NB4 (cell line): ENCODE measurements at places on chromosomes 11 and 22.

GRCh38 chr22:20551805-20552442 lies 44.5 kb downstream of the MED15 start:
- DNase-seq = no peak

DNA sequence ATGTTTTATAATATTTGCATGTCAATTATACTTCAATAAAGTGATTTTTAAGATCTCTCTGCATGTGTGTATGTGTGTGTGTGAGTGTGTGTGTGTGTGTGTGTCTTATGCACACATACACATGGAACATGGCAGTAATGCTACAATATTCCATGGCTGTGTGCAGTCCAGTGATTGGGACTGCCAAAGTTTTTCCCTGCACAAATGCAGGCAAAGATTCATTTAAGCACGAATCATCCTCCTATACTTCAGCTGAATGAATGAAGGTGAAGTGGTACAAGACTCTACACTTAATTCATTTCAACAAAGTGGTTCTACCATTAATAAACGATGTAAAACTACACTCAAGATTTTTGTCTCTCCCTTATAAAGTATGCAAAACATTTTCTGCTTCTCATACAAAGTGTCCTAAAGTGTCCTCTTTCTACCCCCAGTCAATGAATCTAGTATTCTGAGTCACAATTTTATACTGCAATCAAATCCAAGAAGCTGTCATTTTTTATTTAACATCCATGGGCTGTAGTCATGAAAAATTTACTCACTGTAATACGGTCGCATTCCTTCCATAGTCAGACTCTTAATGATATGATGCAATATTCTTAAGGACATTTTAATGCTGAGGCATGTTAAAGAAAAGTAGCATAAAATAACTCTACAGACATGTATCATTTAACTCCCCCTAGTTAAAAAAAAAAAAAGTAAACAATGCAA lies 132.4 kb downstream of the TTC28 start:
- DNase-seq = no peak

DNA sequence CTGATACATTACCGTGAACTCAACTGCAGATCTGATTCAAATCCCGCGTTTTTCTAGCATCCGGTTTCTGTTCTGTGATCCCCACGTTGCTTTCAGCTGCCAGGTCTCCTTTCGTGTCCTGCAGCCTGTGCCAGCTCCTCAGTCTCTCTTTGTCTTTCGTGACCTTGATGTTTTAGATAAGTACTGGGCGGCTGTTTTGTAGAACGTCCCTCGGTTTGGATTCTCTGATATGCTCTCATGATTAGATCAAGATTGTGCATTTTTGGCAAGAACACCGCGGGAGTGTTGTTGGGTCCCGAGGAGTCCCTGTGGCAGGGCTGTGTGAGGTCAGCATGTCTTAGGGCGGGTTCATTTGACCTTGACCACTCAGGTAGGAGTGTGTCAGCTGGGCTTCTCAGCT lies 38.6 kb downstream of the KCNQ1 start:
- no peak for DNase-seq

DNA sequence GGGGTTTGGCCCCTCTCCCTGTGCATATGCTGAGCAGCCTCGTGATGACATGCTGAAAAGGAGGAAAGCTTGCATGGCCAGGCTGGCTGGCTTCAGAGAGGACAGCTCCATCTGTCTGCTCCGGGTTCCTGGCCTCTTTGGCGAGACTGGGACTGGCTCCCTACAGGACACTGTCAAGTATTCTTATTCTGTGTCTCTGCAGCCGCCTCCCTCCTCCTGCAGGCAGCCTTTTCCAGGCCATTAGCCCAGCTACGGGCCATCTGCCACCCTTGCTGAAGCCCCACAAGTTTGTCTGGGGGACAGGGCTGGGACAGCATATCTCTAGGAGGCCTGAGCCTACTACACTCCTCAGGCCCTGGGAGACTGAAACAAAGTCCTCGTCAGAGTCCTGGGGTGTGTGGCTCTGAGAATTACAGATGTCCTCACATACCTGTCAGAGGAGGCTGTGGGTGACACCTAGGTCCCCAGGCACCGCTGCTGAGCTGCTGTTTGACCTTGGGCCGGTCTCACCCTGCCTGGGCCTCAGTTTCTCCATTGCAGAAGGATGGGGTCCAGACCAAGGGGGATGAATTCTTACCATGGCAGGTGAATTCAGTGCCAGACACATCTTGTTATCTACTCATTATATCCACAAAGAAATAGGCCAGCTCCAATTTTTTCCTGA lies 11.0 kb downstream of the MRGPRG start:
- DNase-seq = no peak

- no peak for DNase-seq
Measured at GRCh38 chr11:44537679-44538078, 27.8 kb upstream of the CD82 start.

DNA sequence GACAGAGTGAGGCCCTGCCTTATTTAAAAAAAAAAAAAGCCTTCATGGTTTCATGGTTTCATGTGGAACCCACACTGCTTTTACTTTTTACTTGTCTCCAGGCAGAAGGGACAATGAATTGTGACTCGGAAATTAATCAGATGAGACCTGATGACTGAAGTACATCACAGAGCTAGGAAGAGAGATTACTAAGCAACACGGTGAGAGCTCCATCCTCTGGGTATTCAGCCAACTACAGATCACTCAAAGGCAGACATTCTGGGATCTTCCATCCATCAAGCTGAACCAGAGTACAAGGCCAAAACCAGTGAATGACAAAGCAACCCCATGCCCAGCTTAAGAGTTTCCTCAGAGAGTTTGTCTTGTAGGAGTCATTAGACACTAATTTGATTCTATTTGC lies 433.2 kb downstream of the SOX6 start:
- no peak for DNase-seq

GRCh38 chr22:42442748-42443147 lies 10.5 kb upstream of the NFAM1 start:
- no peak for DNase-seq

- DNase-seq = no peak
Measured at GRCh38 chr11:103681855-103682254, 354.6 kb upstream of the DDI1 start.
